Ovary (tissue), 10 donors: ENCODE measurements at places on chromosomes 7 and 10. TPM values are rescaled to one million over a fixed set of nuclear protein-coding genes. Genes with fewer than 3 reads are reported as not detected.
A peak's percentile ranks its signal among the peaks of the same experiment; 100 is the strongest.

Gene EIF4H
- 281 TPM for total RNA-seq

- no peaks in the 10 kb centered on the region for H3K4me1 ChIP-seq
- H3K27ac ChIP-seq, result no peak overlapping the region
Measured at GRCh38 chr7:48108959-48109847, 20.1 kb downstream of the UPP1 start.

- no peak overlapping the region for H3K27ac ChIP-seq
- no peaks in the 10 kb centered on the region for H3K27me3 ChIP-seq
Measured at GRCh38 chr7:27685209-27685608, 22.5 kb upstream of the HIBADH start.

- no peaks in the 10 kb centered on the region for H3K27me3 ChIP-seq
- no peaks in the 10 kb centered on the region for H3K36me3 ChIP-seq
- DNase-seq, result peak; percentile 96
- H3K4me1 ChIP-seq, result no peaks in the 10 kb centered on the region
- no peak overlapping the region for H3K4me3 ChIP-seq
Measured at GRCh38 chr10:51706225-51706624, 6.8 kb upstream of the CSTF2T start.

- H3K27me3 ChIP-seq, result no peaks in the 10 kb centered on the region
- H3K36me3 ChIP-seq, result no peaks in the 10 kb centered on the region
- H3K4me3 ChIP-seq, result no peak overlapping the region
Measured at GRCh38 chr7:117302396-117302795, 20.5 kb downstream of the WNT2 start.
